AG10803 (cell line): ENCODE measurements at places on chromosomes 4 and X.

- no peak for DNase-seq
Measured at GRCh38 chrX:107730298-107730655, 45.3 kb downstream of the TSC22D3 start.

DNA sequence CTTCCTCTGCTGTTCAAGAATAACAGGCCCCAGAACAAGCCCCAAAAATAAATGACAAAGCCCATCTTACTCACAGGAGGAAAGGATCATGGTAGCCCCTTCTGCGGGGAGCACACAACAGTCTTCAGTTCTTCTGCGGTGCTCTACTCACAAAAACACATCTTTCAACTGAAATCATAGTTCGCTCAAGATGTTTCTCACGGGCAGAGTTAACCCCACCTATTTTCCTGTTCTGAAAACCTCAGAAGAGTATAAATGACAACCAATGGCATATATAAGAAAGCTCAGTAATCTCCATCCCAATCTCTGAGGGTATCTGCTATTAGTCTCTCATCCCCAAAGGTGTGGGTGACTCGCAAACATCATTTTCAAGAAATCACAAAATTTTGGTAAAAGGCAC is at the start of gene TXK:
Gene TXK (minus strand): TSS at position 170 of the 400 bp plus-strand sequence. CDS start 80 bp downstream, at position 90.
- no peak for DNase-seq

DNA sequence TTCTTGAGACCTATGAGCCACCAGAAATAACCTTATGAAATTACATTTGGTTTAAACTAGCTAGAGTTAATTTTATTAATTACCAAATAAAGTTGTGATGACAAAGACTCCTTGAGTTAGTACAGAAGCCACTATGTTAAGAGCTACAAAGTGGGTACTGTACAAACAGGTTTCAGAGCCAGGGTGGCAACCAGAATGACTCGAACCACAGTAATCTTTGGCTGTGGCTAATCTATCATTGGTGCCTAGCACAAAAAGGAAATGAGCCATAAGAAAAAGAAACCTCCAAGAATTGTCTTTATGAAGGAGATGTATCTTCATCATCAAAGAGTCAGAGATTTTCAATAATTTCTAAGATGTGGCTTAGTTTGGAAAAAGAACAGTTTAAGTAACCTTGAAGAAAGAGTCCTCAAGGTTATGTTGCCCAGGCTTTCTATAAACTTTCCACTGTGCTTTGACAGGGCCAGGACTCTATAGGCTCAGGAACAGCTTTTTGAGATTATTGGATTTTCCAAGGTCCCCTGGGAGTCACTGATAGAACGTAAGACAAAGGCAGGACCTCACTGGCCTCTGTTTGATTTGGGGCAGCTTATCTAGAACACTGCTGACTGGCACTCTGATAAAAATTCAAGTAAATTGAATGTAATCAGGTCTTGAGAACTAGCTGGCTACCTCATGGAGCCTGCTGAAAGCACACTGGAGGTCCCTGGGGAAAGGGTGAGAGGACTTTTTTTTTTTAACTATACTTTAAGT is 777.7 kb downstream of the STIM2 start:
- no peak for DNase-seq

GRCh38 chr4:125789023-125789422 is 474.3 kb downstream of the FAT4 start:
- peak; percentile 17 for DNase-seq

GRCh38 chrX:12702509-12703091 is 88.6 kb upstream of the PRPS2 start:
- DNase-seq: no peak

GRCh38 chrX:112738347-112739033 is 58.8 kb upstream of the LHFPL1 start:
- DNase-seq: no peak

GRCh38 chr4:102500352-102500695 is 835 bp upstream of the NFKB1 start:
- no peak for DNase-seq

DNA sequence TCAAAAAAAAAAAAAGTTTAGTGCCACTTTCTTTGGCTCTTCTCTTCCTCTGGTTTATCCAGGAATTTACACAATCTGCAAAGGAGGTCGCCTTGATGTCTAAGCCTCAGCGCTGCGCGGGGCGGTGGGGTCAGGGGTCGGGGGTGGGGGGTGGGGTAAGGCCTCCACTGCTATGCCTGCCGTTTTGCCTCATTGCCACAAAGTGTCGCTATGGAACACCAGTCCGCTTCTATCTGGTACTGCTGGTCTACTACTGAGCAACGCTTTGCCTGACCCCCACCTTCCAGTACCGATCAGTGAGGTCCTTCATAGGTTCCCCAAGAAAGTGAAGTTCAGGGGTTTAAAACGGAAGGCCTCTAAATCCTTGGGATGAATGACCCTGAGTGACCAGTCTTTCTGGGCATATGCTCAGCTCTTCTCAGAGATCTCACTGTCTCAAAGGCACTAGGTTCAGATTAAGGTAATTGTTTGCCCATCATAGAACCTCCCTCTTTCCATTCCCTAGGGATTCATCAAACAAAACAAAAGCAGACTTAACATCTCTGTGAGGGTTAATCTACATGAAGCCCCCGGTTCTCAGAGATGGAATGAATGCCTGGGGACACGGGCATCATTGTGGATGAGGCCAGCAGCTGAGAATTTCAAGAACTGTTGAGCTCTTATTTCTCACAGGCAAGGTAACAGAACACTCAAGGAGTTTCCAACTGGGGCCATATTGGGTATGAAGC is 16.9 kb upstream of the TSR2 start:
- no peak for DNase-seq

GRCh38 chr4:20844311-20844710 is 144.1 kb downstream of the PACRGL start:
- DNase-seq: no peak

- DNase-seq: no peak
Measured at GRCh38 chr4:52868133-52868532, 6.0 kb downstream of the RASL11B start.

GRCh38 chr4:77465271-77465670 is 140.3 kb upstream of the CXCL13 start:
- DNase-seq: peak; percentile 20

DNA sequence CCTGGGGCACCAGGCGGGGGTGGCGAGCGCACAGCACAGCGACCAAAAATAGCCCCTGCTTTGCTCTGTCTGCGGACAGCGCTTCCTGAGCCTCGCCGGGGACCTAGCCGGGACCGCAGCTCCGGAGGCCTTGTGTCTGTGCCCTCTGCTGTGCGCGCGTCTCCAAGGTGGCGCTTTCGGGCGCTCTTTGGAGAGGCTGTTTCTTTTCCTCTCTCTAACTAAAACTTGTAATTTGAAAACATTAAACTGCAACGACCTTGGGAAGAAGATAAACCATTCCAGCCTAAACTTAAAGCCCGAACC is 3.4 kb downstream of the ARX start:
- no peak for DNase-seq

DNA sequence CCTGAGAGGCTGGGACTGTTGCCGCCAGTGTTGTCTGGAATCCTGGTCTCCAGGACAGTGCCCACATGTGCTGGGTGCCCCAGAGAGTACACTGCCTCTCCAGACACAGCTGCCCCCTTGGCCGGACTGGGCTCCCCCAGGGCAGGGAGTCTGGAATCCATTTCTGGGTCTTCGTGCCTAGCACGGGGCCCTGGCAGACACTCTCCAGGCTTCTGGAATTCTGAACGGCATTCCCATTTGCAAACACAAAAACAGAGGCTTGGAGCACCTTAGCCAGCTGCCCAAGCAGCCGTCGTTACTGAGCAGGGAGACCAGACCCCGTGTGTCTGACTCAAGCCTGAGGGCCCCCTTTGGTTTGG is 20.8 kb downstream of the HMX1 start:
- no peak for DNase-seq

- no peak for DNase-seq
Measured at GRCh38 chrX:42715701-42716262, 62.2 kb downstream of the PPP1R2C start.

DNA sequence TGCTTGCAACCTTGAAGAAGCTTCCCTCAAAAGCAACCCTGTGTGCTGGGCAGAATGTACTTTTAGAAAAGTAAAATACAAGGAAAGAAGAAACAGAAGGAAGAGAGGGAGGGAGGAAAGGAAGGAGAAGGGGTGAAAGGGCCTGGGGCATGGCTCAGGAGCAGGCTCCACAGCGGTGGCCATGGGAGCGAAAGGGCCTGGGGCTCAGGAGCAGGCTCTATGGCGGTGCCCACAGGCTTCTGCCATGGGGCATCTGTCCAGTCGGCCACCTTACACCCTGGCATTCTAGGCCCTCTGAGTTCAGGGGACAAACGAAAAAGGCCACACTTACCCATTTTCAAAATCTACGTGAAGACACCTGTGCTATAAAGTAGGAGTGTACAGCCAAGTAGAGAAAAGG is 31.4 kb downstream of the GAK start:
- no peak for DNase-seq

DNA sequence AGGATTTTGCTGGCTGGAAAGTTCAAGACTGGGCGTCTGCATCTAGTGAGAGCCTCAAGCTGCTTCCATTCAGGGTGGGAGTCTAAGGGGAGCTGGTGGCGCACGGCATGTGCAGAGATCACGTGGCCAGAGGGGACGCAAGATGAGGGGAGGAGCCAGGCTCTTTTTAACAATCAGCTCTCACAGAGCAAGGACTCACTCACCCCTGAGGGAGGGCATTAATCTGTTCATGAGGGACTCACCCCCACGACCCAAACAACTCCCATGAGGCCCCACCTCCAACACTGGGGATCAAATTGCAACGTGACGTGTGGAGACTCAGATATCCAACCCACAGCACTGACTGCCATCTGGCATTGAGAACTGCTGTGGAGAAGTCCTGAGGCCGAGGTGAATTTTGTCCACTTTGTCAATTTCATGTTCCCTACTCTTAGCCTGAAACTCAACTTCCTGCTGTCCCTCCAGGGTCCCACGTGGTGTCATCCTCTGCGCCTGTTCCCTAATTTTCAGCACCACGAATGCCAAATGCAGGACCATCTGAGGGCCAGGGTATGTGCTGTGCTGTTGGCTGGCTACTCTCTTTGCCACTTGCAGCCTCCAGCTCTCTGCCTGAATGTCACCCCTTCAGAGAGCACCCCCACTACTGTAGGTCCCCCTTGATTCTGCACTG is 5.6 kb downstream of the ZFP92 start:
- DNase-seq: peak; percentile 1

GRCh38 chrX:71167031-71167781 is 22.6 kb downstream of the NLGN3 start:
- DNase-seq: no peak

- no peak for DNase-seq
Measured at GRCh38 chr4:12221031-12221430, 792.3 kb upstream of the HS3ST1 start.

DNA sequence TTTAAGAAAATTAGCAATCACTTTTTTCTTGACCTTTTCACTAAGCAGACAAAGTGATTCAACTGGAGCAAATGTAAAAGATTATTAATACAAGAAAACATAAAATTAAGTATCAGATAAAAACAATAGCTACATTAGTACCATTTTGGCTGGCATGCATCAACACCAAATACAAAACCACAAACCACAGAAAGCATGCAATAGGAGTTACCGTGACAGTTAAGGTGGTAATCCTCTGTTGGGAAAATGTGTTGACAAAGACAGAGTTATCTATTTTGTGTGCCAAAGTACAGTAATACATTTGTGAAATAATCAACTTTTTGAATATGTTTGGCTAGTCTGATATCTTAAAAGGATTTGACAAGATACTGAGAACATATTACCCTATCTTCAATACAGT is 89.8 kb upstream of the ETNPPL start:
- DNase-seq: peak; percentile 37
